ENCODE measurements at places on chromosomes 11 and 22.

- no peak for DNase-seq
Observed at GRCh38 chr22:19879643-19879991, 24.9 kb upstream of the GNB1L start.

- no peak for DNase-seq
Observed at GRCh38 chr22:24350627-24351026, 76.8 kb upstream of the ADORA2A start.

DNA sequence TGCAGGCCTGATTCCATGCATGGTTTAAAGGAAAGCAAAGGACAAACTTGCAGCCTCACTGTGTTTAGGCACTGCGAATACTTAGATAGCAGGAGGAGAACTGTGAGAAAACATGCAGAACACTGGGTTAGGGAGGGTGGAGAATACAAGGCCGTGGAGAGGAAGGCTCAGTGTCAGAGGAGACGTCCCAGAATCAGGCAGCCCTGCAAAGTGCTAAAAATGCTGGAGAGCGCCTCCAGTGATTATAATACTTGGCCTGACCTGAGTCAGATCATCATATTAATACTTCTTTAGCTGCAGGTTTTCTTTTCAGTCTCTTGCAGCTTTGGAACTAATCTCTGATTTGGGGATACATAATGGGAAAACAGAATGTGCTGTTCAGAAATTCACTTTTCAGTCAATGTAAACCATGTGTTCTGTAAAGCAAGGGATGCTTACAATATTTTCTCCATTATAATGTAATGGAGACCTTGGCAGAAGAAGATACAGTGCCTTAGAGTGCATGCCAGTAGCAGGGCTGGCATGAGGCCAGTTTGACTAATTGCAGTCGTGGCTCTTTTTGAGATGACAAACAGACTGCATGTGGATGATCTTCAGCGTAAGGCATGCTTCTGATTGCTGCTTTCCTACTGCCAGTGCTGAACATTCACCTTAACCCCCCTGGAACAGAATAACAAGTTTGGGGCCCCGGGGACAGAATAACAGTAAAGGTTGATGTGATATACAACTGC lies 16.8 kb downstream of the EXT2 start:
- DNase-seq, result no peak

DNA sequence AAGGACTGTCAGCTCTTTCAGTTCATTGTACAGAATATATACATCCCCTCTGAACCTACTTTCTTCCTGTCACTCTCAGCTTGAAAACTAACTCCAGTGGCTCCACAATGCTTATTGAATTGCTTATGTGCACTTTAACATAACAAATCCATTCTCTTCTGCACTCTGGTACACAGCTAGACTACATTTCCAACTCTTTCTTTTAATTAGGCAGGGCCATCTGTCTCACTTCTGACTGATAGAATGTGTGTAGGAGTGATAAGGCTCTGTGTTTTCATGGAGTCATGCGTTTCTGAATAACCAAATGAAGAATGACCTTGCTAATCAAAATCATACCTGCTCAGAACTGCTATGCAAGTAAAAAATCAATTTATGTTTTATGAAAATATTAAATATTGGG lies 278.5 kb upstream of the CCDC179 start:
- no peak for DNase-seq

DNA sequence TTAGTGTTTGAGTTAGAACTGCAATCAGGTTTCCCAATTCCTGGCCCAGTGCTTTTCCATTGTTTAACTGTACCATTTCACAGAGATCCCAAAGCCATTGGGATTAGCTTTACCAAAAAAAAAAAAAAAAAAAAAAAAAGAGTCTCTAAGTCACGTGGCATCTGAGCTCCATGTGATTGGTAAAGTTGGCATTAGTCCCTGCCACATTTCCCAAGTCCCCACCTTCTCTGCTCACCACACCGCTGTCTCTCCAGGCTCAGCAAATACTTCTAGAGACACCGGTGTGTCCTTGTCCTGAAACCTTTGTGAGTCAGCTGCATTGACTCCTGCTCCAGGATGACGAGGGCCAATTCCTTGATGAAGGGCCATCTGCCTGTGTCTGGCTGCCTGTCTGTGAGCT lies 305.3 kb downstream of the KIRREL3 start:
- DNase-seq, result no peak

DNA sequence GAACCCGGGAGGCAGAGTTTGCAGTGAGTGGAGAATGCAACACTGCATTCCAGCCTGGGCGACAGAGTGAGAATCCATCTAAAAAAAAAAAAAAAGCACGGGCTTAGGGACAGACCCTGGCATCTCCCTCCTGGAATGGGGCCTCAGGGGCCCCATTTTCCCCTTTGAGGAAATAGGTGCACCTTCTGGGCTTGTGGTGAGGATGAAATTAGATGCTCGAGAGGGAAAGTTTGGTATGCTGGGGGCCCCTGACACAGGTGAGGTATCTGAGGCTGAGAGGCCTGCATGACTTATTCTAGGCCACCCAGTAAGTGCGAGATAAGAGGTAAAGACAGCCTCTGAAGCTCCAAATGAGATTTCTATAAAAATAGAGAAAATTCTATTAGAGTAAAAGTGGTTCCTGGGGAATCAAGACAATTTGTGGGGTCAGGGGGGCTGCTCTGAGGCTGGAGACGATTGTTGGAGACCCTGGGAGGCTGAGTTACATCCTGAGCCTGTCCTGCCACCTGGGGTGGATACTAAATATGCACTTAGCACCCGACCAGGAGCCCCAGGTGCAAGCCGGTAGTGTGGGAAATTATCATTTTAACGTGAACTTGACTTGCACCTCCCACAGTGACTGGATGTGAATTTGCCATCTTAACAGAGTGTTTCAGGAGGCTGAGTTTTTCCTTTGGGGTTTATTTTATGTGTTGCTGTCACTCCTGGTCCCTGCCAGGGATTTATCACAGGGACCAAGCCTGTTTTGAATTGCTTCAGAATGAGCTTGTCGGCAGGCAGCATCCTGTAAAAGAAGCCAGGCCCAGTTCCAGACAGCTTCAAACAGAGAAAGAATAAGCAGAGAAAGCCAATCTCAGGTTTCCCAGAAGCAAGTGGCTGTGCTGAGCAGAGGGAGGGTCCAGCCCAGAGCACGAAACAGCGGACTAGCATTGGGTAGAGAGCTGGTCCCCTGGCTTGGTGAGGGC lies 48.4 kb upstream of the TSKU start:
- no peak for DNase-seq

DNA sequence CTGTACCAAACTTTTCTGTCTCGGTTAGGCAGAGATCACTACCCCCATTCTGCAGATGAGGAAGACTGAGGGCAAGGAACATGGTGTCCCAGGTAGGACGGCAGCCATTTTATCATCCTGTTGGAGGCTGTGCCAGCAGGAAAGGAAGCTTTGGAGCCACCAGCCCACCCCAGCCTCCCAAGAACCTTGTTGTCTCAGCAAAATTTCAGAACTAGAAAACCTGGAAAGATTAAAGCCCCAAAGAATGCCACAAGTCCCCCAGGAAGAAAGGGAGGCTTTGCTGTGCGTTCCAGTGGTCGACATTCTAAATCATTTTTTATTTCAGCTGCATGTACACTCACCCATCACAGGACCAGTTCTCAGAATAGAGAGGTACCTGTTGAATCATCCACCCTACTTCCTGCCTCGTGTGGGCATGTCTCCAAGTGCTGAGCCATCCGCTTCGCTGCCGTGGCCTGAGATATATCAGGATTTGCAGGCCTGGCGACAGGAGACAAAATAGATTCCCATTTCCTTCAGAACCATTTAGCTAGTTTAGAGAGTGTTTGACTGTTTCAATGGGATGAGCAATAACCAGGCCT lies 13.0 kb upstream of the EIF3D start:
- DNase-seq, result peak; percentile 95

GRCh38 chr11:67320011-67320410 lies 16.7 kb downstream of the SSH3 start:
- DNase-seq, result no peak

GRCh38 chr11:2205214-2205720 lies 33.7 kb upstream of the TH start:
- DNase-seq, result no peak

DNA sequence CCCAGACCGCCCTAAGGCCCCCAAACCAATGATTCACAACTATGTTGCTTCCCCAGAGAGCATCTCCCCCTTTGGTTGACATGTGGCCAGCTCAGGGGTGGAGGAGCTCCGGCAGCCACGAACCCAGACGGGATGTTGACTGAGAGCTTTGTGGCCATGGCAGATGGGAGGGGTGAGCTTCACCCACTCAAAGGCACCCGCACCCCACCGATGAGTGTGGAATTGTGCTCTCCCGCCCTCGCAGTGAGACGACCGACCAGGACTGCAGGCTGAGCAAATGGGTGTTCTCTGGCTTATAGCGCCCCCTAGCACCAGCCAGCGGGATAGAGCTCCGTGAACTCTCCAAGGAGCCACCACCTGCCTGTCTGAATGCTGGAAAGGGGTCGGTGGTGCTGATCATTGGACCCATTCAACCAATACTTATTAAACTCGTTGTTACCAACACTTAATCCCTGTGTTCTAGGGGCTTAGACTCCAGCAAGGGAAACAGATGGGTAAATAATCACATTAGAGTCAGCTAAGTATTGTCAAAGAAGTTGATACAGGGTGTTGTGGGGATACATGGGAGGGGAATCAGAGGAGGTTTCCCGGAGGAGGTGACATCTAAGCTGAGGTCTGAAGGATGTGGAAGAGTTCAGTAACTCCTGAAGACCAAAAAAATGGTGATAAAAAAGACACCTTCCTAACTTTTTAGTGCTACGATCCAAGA lies 4.5 kb upstream of the TIMP3 start:
- DNase-seq, result peak; percentile 40

GRCh38 chr22:48071828-48072227 lies 1309.4 kb downstream of the TBC1D22A start:
- DNase-seq, result no peak

GRCh38 chr11:73445980-73446379 lies 69.8 kb downstream of the RELT start:
- DNase-seq, result no peak

- DNase-seq, result no peak
Observed at GRCh38 chr11:115912484-115912945, 408.3 kb upstream of the CADM1 start.

DNA sequence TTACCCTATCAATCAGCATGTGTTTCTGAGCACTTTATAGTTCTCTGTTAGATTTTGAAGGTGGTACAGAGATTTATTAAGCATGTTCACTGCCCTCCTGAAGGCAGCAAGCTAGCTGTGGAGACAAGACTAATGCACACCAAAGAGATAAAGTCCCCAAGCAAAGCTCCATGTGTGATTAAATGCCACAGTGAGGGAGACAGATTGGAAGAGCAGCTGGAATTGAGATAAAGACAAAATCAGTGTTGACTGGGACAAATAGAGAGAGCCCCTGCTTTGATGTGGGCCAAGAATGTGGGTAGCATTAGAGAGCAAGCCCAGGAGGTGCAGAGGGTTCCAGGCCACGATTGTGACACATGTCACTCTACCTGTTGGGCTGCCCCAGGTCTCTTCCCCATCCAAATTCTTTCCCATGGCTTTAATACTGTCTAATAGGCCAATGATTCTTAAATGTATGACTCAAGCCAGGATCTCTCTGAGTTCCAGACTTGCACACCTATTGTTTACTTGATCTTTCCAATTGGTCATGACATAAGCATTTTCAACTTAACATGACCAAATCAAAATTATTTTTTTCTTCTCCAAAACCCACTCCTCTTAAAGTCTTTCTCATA lies 60.1 kb upstream of the ZC3H12C start:
- DNase-seq, result no peak

GRCh38 chr11:64230171-64230984 lies at the start of gene DNAJC4:
TSS of gene DNAJC4 (plus strand) at chr11:64230548. CDS start at chr11:64230855, 307 bp downstream.
- peak; percentile 92 for DNase-seq

DNA sequence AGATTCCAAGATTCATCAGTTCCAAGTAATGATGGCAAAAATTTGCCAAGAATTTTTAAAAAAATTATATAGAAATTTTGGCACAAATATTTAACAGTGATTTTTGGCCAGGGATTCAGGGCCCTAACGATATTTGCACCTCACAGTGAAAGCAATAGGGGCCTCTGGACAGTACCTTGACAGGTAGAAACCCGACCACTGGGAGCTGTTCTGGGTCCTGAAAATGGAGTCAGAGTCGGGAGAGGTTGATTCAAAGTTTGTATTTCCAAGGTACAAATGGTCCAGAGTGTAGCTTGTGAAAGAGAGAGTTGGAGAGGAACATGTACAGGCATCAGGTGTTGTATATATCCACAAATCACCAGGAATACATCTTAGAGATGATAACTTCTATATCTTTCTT lies 41.6 kb downstream of the MRGPRX2 start:
- peak; percentile 4 for DNase-seq

DNA sequence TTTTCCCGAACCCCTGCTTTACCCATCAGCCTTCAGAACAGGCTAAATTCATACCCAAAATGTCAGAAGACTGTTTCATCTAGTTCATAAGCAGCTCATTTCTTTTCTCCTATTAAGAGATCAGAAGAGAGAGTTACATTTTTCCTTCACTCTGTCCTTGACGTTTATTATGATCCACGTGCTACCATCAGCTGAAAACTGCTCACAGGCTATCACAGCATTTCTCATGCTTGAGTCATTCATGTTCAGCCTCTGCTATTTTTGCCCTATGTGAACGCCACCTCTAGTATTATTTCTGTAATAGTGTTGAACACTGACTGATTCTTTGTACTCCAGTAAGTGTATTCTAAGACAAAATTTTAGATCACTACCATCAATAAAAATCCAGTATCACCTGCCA lies 51.9 kb downstream of the SLC1A2 start:
- no peak for DNase-seq

GRCh38 chr11:46114378-46114777 lies 6.9 kb downstream of the PHF21A start:
- no peak for DNase-seq

DNA sequence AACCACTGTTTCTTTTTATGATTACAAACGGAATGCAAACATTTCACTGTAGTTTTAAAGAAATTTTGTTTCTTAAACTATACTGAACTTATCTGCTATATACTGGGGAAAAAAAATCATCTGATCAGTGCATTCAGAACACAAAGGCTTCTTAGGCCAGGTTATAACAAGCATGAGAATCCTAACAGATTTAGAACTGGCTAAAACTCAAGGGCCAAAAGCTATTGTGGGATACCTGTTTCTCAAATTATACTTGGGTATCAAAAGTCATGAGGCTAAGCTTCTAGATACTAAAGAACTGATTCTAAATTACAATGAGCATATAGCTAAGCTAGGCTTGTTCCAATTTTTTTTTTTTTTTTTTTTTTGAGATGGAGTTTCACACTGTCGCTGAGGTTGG lies 29.7 kb upstream of the CHRNA10 start:
- no peak for DNase-seq

Measured in ACHN (cell line).